ENCODE measurements at places on chromosomes 16 and 17. TPM values are rescaled to one million over a fixed set of nuclear protein-coding genes. Genes with fewer than 3 reads are reported as not detected.

MEOX1 gene
- 16.1 TPM for total RNA-seq

WFIKKN2 gene
- total RNA-seq: 0.50 TPM

DNA sequence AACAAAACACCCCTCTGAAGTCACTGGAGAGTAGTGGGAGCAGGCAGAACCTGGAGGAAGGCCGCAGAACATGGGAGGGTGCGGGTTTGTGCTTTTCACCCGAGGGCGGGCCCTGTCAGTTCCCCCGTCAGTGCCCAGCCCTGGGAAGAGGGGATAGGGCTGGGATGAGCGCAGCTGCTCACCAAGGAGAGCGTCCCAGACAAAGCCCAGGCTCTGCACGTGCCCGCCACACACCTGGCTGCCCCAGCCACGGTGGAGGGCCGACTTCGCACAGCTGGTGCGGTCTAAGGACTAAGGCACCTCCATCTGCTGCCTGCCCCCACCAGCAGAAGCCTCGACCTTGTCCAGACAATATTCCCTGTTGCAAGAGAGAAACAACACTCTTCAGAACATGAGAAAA is 39.5 kb downstream of the ZCCHC14 start:
- DNase-seq: no peak

DNAH17 gene
- total RNA-seq: not detected

DNA sequence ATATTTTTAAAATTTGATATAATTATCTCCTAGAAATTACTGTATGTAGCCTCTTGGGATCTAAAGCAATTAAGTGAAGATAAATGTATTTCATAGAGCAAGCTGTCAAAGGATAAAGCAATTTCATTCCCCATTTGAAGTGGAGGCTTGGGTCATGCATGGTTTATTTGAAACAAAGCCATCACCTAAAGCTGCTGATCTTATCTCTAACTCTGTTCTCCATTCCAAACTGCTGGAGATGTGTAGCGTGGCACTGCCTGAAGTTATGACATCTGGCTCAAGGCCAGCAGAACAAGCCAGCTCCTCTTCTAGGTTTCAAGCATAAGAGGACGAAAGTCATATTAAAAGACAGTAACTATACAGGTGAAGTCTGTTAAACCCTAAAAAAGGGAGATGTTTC is 83.9 kb downstream of the HIC1 start:
- DNase-seq: no peak

GRCh38 chr17:9982159-9982558 is 77.1 kb upstream of the RCVRN start:
- no peak for DNase-seq

GRCh38 chr17:27793168-27793905 is 7.0 kb downstream of the NOS2 start:
- DNase-seq: no peak

- no peak for DNase-seq
Observed at GRCh38 chr16:60564588-60564987, 1471.7 kb downstream of the CDH8 start.

DNA sequence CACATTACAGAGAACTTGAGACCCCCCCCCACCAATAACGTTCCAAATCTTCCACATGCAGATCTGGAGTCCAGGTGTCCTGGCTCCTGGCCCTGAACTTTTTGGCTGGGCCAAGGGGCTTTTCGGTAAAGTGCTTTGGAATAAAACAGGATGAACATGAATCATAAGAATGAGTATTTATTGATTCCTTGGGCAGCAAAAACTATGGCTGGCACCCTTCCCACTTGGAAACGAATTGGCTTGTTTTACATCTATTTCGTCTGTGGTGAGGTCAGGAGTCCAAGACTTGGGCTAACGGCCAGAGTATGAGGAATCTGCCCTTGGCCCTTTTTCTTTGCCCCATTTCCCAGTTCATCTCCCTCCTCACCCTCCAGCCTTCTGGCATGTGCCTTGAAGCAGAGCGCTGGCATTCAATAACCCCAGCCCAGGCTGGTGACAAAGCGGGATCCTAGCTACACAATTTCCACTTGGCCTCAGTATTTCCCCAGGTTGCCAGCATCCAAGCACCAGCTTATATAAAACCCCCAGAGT is 4.1 kb upstream of the UBTF start:
- DNase-seq: no peak

GRCh38 chr17:34653511-34653910 is 74.1 kb downstream of the TMEM132E start:
- DNase-seq: no peak

GRCh38 chr16:69925311-69925710 is 25.8 kb upstream of the CLEC18A start:
- DNase-seq: no peak

DNA sequence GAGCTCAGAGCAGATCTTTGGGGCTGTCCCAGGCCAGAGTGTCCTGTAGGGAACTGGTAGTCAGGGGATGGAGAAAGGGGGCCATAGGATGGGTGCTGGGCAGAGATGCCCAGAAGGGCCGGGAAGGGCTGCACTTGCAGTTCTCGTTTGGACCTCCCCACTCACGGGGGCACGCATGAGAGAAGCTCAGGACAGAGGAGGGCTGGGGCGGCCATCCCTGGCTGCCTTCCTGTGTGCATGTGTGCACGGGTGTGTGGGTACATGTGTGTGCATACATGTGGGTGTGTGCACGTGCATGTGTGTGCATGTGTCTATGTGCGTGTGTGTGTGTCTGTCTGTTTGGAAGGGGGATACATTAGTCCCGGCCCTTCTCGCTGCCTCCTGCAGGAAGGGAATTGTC is 73.3 kb downstream of the COG7 start:
- DNase-seq: no peak

MPP3 gene
- 9.9 TPM for total RNA-seq

HERPUD1 gene
- total RNA-seq: 70.4 TPM

TBC1D16 gene
- total RNA-seq: 30.8 TPM

AHSP gene
- total RNA-seq: not detected

GFAP gene
- total RNA-seq: 2.8 TPM

SULT1A2 gene
- not detected for total RNA-seq

DNA sequence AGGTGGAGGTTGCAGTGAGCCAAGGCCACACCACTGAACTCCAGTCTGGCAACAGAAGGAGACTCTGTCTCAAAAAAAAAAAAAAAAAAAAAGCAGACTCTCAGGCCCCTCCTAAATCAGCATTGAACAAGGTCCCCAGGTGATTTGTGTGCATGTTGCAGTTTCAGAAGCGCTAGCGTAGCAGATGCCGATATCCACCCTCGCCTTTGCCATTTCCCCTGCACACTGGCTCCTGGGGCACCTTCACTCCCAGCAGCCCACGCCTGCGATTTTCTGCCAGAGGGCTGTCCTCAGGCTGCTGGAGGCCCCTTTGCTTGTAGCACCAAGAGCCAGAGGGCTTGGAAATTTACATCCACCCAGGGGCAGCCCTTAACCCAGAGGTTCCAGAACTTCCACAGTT is 95.6 kb downstream of the WSCD1 start:
- DNase-seq: no peak

MKS1 gene
- 12.5 TPM for total RNA-seq

- no peak for DNase-seq
Observed at GRCh38 chr16:17447101-17447569, 23.6 kb downstream of the XYLT1 start.

- DNase-seq: no peak
Observed at GRCh38 chr16:15854061-15854460, 2.8 kb downstream of the MYH11 start.

- no peak for DNase-seq
Observed at GRCh38 chr17:62681061-62681938, 53.8 kb downstream of the MRC2 start.

DNA sequence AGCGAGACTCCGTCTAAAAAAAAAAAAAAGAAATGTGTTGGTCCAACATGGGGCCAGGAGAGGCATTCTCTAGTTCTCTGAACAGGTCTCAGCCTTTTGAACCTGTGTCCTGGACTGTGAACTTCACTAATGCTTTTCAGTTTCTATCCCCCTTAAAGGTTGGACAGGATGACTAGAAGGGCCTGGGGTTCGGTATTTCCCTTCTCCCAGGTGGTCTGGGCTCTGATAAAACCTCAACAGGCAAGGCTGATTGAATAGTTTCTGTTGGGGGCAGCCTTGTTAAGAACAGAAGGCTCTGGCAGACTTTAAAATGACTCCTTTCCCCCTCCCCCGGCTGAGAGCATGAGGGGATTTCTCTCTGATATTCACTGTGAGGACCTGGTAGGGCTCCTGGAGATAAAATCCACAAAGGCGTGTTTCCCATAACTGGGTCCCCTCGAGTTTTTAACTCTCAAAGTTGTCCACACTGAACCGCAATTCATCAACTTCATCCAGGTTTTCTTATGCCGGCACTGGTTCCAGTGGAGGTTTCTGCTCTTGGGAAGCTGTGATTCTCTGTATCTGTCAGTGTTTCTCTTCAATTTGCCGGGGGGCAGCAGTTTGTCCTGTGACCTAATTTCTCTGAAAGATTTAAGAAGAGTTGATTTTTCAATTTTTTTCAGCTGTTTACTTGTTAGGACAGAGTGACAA is 91.3 kb downstream of the METRNL start:
- peak; percentile 80 for DNase-seq

HOXB13 gene
- not detected for total RNA-seq
